Inflammatory macrophage (primary cell): ENCODE measurements at places on chromosomes 12 and 14.

DNA sequence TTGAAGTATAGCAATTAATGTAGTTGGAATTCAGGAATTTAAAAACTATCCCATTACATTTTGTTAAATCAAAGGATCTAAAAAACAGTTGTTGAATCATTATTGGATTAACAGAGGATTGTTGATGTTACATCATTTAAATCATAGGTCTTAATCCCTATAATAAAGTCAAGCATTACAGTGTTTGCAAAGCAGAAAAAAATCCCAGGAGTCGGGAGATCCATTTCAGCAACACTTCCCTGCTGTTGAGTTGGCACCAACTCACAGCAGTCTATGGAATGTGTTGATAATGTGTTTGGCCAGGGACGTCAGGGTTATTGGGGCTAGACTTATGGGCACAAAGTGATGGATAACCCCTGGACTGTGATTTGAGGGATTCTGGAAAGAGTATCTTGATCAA lies 99.1 kb upstream of the TMTC1 start:
- no peak for DNase-seq

GRCh38 chr12:50120953-50121352 lies 8.9 kb downstream of the COX14 start:
- no peak for DNase-seq

GRCh38 chr12:52865090-52865944 lies 16.5 kb upstream of the KRT78 start:
- peak; percentile 40 for DNase-seq

DNA sequence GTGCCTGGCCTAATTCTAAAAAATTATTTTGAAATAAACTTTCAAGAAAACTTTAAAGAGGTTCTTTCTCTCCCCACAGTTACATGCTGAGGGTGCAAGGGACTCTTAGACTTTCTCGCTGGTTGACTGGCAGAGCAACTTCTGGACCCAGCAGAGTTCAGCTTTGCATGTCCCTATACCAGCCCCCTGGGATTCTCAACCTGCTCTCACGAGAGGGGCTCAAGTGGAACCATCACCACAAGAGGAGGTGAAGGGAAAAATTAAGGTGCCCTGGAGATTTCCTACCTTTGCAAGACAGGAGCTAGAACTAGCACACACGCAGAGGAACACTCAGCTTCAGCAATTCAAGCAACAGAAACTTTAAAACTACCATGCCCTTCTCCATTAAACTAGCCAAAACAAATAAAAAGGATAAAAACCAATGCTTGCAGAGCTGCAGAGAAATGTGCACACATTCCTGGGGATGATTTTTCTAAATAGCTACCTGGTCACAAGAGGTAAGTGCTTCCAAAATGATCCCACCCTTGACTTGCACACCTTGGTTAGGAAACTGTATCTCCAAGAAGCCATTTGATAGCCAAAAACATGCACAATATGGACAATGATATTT lies 2.5 kb downstream of the HVCN1 start:
- no peak for DNase-seq

DNA sequence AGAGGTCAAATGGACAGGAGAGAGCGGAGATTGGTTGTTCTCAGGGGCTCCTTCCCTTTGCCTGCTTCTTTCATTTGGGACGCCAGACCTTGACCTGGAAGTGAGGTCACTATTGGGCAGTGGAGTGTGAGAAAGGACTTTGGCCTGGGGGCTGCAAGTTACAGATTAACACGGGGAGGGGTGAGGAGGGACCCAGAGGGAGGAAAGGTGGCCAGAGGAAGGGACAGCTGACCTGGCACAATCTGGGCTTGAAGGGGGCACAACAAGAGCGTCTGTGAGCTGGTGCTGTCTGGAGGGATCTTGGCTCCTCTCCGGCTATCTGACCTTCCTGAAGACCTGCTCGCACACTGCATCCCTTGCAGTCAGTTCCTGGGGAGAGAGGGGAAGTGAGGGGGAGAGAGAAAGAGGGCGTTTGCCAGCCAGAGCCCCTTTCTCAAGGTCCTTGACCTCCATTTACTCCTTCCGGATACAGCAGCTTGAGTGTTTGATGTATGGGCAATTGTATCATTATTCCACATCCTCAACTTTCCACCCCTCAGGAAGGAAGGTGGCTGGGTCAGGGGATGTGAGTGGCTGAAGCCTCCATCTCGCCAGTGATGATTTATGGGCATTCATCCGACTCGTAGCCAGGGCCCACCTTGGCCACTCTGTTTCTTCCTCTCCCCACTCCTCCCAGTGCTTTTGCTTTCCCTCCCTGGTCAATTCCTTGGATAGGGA lies 4.7 kb downstream of the RBP5 start:
- no peak for DNase-seq

GRCh38 chr14:72182708-72183432 lies 250.6 kb downstream of the RGS6 start:
- no peak for DNase-seq

DNA sequence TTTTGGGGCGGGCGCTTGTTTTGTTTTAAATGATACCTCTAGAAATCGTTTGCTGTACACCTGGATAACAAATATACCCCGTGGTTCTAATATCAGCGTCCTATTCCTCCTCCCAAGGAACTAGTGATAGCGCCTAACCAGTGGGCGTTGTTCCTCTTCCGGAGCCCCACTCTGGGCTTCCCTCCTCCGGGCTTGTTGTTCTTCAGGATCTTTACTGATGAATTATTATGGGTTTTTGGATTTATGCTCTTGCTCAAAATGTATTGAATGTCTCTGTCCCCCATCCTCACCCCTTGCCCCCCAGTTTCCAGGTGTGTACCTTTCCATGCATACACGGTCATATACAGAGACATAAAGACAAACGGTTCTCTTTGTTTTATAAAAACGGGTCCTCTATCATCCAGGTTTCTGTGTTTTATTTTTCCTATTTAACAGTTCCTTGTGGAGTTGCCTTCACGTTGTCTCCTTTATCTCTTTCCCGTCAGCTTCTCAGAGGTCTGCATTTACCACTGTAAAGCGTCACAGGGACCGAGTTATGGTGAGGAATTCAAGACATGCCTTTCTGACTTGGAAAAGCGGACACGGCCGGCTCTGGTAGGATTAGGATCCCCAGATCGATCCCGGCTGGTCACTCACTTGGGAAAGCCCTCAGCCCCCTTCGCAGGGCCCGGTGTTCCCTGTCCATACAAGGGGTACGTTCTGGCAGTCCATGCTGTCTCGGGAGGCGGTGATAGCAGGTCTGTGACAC lies 655 bp upstream of the PLEKHG3 start:
- DNase-seq = peak; percentile 65

- no peak for DNase-seq
Observed at GRCh38 chr12:75315518-75315917, 14.6 kb downstream of the CAPS2 start.

DNA sequence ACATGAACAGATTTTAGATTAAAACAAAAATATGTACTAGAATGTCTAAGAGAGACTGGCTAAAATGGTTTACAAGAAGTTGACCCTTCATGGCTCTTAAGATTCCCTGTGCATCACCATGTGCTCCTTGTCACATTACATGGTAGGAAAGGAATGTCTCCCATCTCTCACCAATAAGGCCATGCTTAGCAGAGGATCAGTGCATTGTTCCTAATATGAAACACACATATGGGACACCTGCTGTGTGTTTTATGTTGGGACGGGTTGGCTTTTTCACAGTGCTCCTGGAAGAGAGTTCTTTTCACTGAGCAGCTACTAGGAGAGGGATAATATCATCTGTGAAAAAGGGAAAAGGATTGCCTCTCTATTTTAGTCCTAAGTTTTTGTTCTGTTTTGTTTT lies 9.6 kb downstream of the PFKM start:
- no peak for DNase-seq

- no peak for DNase-seq
Observed at GRCh38 chr14:99067141-99067920, 204.7 kb downstream of the BCL11B start.

- no peak for DNase-seq
Observed at GRCh38 chr12:123264642-123265041, 7.0 kb downstream of the CDK2AP1 start.

DNA sequence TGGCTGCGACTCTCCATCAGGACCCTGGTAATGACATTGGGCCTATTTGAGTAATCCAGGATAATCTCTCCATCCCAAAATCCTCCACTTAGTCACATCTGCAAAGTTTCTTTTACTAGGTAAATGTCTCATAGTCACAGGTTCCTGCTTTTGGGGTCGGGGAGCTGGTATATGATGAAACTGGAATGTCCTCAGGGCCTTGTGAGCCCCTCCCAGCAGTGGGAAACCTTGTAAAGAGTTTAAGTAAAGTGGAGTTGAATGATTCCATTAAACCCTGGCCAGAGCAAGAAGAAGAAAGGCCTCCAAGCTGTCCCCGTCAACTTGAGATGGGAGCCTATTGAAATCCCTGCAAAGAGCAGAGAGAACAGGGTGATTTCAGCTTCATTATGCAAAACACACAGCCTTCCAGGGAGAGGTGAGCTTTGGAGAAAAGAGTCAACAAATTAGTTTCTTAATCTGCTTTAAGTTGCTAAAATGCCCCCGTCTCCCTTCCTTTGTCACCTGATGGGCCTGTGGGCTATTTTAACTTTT lies 12.6 kb downstream of the WSCD2 start:
- no peak for DNase-seq

DNA sequence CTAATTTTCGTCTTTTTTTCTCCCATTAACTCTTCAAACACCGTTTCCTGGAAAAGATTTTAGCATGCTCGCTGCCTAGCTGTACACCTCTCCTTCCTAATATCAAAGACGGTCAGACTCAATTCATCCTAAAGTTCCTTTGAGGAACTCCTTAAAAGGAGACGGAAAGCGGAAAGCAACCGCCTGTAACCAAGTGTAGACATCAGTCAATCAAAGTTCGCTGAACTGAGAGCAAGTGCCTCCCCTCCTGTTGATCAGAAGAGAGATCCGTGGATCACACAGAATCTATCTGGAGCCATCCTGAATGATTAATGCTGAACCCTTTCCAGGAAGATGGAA lies 412 bp upstream of the TEP1 start:
- peak; percentile 70 for DNase-seq

GRCh38 chr14:23604148-23604547 lies 25.6 kb upstream of the JPH4 start:
- no peak for DNase-seq

GRCh38 chr12:67816269-67816668 lies 167.7 kb downstream of the DYRK2 start:
- no peak for DNase-seq

- no peak for DNase-seq
Observed at GRCh38 chr14:65502676-65503124, 90.2 kb downstream of the FUT8 start.

GRCh38 chr12:99131751-99132199 lies 486.7 kb downstream of the APAF1 start:
- peak; percentile 68 for DNase-seq

DNA sequence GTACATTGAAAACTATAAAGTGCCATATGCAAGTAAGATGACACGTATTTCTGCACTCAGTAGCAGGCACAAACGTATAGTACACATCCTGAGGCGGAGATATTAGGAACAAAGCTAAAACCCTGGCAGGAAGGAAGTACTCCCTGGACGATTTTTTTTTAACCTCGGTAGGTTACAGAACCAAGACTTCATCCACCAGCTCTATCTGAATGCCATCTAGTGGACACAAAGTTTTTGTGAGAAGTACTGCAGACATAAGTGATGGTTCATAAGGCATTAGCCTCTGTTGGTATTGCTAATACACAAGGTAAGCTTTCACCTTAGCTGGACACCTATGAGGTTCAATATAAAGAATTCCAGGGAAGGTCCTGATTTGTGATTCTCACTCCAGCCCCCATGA lies 83.0 kb upstream of the CCDC196 start:
- peak; percentile 19 for DNase-seq

DNA sequence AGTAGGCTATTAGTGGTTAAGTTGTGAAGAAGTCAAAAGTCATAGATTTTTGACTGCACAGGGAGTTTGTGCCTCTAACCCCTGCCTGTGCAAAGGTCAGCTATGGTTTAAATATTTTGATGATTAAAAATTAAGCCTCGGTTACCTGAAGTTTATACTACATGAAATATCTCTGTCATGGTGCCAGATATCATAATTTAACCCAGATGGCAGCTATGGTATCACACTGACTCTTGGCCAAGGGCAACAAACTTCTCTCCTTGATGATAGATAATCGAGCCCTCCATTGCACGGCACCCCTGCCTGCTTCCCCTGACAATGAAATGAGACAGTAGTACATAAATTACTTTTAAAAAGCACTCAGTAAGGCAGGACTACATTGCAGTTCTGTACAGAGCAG lies 80.8 kb downstream of the SLC35F4 start:
- DNase-seq = no peak

DNA sequence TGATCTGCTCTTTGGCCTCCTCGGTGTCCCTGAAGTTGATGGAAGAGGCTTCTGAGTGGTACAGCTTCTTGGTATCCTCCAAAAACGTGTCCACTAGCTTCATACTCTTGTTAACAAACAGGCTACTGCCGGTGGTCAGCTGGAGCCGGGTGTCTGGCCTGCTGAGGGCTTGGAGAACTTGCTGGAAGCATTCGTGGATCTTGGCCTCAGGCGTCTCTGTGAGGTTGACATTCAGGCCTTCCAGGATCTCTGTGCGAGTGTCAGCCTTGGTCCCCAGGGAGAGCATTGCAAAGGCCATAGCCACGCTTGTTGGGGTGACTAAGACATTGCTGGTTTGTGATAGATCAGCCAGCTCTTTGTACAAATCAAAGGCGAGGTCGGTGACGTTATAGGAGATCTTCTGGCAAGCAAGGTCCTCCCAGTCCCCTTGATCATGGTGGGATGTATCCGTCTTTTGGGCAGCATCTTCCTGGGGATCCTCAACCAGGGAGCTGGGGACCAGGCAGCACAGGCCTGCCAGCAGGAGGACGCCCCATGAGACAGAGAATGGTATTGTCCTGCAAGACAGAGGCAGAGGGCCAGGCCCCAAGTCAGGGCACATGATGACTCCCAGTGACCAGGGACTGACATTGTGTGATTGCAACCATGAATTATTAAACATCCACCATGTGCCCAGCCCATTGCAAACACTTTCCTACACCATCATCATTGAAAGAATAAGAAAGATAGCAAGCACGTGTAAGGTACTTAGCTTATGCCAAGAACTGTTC lies 22.1 kb downstream of the SERPINA1 start:
- DNase-seq = no peak
